ENCODE measurements at places on chromosomes 7 and 10.

GRCh38 chr7:34772296-34772938 lies 114.4 kb downstream of the NPSR1 start:
- no peak for DNase-seq

DNA sequence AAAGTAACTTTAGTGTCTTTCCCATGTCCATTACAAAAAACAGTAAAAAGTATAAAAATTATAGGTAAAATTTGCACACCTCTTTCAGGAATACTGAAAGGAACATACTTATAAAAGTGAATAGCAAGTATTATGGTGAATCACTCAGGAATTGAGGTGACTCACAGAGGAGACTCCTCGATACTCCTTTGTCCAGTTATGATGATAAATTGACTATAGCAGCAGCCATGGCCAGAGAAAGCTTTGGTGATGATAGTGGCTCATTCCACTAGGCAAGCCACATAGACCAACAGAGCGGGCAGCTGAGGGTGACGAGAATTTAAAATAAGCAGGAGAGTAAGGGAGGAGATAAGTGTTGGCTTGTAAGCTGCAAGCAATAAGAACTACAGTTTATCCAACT lies 1231.1 kb upstream of the CELF2 start:
- no peak for DNase-seq

DNA sequence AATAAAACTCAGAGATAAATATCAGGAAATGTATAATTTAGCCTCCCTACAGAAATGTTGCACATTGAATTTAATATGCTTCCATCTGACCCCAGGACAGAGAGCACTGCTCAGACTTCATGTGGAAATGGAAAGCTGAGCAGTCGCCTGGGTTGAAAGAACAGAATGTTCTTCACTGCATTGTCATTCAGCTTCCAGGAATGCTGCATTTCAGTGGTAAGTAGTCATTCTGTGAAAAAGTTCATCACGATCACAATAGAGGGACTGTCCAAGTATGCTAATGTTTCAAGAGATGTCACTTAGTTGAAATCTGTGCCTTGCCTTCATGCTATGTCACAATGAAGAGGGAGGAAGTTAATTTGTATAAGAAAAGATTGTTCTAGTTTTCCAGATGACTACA lies 147.3 kb downstream of the NRCAM start:
- DNase-seq, result no peak

- DNase-seq, result no peak
Measured at GRCh38 chr7:13159467-13160184, 472.2 kb downstream of the ARL4A start.

- DNase-seq, result no peak
Measured at GRCh38 chr10:103663236-103663635, 169.7 kb downstream of the NEURL1 start.

DNA sequence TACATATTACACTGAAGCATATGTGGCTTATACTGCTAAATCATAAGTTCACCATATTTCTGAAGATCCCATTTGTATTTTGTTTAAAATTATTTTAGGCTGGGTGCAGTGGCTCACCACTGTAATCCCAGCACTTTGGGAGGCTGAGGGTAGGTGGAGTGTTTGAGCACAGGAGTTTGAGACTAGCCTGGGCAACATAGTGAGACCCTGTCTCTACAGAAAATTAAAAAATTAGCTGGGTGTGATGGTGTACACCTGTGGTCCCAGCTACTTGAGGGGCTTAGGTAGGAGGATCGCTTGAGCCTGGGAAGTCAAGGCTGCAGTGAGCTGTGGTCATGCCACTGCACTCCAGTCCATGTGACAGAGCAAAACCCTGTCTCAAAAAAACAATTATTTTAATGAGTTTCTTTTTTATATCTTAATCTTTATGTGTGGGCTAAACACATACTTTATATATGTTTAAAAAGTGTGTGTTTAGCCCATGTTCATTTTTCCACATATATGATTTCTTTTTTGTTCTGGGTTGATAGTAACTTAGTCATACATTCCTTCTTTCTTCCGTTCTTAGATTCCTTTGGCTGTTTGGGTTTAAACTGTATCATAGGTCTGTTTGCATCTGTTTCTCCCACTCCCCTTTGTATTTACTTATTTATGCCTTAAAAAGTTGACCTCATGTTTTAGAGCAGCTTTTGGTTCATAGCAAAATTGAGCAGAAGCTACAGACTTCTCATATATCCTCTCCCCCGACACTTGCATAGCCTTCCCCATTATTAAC lies 33.5 kb downstream of the RSBN1L start:
- DNase-seq, result no peak

- no peak for DNase-seq
Measured at GRCh38 chr10:112218960-112219359, 35.4 kb upstream of the GPAM start.

- no peak for DNase-seq
Measured at GRCh38 chr10:103772096-103772845, 83.1 kb downstream of the SH3PXD2A start.

- no peak for DNase-seq
Measured at GRCh38 chr7:89182116-89182515, 386.6 kb upstream of the TEX47 start.

- no peak for DNase-seq
Measured at GRCh38 chr10:130466271-130466997, 330.2 kb downstream of the GLRX3 start.

GRCh38 chr10:49177391-49178355 lies 10.5 kb downstream of the TMEM273 start:
- DNase-seq, result peak; percentile 6

- DNase-seq, result no peak
Measured at GRCh38 chr7:2808891-2809665, 35.0 kb downstream of the GNA12 start.

- DNase-seq, result no peak
Measured at GRCh38 chr10:85967594-85967993, 399.0 kb downstream of the GRID1 start.

GRCh38 chr7:16915405-16915804 lies 33.6 kb upstream of the AGR3 start:
- no peak for DNase-seq

GRCh38 chr10:128814782-128815181 lies 652.3 kb upstream of the MGMT start:
- no peak for DNase-seq

GRCh38 chr7:1531263-1531978 lies 919 bp downstream of the MAFK start:
- no peak for DNase-seq

- no peak for DNase-seq
Measured at GRCh38 chr10:69179089-69179742, 818 bp upstream of the SUPV3L1 start.

- no peak for DNase-seq
Measured at GRCh38 chr7:148914208-148914777, 30.2 kb upstream of the EZH2 start.

- DNase-seq, result peak; percentile 16
Measured at GRCh38 chr10:19930936-19931893, 115.0 kb downstream of the PLXDC2 start.

DNA sequence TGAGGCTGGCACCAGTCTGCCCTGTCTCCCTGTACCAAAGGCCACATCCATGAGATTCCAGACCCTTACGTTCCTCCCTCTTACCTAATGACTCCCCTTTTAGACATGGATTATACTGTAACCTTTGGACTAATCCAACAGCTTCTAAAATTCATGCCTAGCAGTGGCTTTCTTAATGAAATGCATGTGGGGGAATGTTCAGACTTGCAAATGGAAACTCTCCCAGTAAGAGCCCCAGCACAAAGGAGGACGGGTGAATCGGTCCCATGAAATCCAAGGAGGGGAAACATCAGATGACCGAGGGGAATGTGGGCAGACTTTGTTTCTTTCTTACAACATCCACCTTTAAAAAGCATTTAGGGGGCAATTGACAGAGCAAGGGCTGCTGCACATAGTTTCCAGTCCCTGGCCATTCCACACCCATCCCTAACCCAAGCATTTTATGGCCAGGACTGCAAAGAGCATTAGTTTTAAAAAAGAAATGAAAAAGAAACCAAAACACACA lies 71.5 kb downstream of the COL13A1 start:
- DNase-seq, result no peak

GRCh38 chr7:151056283-151056665 lies 1.4 kb downstream of the CDK5 start:
- DNase-seq, result no peak

Data from hippocampal formation (tissue), 2 donors.